Effector memory CD4-positive, alpha-beta T cell (primary cell): ENCODE measurements at places on chromosomes 1 and 21.

- peak; percentile 66 for DNase-seq
These were observed 4.0 kb upstream of the GPR3 start for GRCh38 chr1:27388337-27389005.

- no peak for DNase-seq
These were observed 198.6 kb upstream of the JUN start for GRCh38 chr1:58982259-58982998.

GRCh38 chr1:93671099-93671621, 10.5 kb downstream of the BCAR3 start:
- DNase-seq: no peak

DNA sequence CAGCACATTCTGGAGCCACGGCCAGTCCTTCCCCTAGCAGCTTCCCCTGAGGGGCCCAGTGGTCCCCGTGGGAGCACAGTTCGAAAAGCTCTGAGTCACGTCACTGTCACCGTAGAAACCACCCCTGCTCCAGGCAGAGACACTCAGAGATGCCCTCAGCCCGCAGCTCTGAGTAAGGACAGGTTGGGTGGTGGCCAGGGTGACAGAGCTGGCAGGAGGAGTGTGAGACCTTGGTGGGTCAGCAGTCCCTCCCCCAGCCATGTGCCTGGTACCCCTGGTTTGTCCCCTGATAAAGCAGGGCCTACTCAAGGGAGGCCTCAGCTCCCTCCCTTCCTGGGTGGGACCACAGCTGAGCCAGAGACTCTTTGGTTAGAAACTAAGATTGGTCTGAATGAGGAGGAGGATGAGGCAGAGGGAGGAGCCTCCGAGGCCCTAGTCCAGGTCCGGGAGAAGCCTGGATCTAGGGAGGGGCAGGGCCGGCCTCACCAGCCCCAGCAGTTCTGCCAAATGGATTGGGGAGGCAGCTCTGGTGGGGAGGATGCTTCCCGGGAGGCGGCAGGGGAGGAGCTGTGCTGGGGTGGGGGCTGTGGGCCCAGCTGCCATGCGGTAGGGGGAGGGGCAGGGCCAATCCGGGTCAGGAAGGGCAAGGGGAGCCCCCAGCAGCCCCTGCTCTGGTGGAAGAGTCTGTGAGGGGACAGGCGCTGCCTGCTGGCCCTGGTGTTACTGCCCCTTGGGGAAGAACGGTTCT, 55.2 kb downstream of the SLC9A1 start:
- DNase-seq: no peak

DNA sequence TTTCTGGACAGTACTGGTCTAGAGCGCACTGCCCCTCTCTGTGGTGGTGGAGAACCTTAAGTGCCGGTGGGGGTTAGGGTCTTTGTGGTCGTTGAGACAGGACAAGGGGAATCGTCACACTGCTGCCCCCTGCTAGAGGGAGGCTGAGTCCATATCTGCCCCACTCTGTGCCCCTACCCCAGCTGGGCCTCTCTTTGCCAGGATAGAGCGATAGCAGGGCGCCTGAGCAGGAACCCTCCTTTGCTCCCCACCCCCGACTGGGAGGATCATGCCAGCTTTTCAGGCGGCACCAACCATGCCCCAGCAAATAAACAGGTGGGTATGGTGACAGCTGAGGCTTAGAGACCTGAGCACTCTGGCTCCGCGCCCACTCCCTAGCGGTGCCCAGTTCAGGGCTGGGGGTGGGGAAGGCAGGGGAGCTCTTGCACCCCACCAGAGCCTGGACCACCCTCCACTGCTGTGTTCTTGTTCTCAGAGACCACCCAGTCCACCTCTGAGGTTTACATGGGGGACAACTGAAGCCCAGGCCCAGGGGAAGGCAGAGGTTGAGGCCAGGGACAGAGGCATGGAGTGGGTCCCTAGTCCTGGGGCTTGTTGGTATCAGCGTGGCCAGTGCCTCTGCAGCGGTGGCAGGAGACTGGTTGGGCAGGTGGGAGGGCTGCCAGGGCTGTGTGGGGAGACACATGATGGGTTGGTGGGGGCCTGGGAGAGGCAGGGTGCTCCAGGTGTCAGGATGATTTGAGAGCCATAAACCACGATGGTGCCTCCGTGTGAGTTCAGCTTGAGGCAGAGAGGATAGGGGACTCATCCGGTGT, 1.6 kb downstream of the PADI2 start:
- DNase-seq: no peak

GRCh38 chr1:110490791-110491451, 28.1 kb downstream of the KCNA10 start:
- DNase-seq: no peak

GRCh38 chr21:44407493-44407892, 47.8 kb upstream of the LRRC3 start:
- DNase-seq: no peak

DNA sequence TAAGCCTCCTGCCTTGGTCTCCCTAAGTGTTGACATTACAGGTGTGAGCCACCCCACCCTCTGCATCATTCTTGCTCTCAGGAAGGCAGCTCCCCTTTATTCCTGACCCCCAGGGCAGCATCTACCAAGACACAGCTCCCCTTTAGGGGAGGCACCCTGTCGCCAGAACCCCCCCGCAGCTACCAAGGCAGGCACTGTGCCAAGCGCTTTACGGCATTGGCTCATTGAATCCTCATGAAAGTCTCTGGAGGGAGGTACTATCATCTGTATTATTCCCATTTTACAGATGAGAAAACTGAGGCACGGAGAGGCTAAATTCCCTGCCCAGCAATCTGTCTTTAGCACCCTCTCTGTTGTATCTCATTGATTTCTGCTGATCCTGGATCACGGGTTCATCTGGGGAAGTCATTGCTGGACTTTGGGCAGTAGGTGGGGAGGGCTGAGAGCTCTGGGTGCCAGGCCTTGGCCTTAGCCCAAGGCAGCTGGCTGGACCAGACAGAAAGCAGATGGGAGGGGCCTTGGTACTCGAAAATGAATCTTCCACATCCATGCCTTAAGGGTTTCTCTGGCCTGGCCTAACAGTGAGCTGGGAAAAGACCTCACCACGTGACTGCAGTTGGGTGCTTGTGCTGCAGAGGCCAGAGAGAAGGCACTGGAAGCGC, 5.9 kb downstream of the PLOD1 start:
- DNase-seq: no peak

DNA sequence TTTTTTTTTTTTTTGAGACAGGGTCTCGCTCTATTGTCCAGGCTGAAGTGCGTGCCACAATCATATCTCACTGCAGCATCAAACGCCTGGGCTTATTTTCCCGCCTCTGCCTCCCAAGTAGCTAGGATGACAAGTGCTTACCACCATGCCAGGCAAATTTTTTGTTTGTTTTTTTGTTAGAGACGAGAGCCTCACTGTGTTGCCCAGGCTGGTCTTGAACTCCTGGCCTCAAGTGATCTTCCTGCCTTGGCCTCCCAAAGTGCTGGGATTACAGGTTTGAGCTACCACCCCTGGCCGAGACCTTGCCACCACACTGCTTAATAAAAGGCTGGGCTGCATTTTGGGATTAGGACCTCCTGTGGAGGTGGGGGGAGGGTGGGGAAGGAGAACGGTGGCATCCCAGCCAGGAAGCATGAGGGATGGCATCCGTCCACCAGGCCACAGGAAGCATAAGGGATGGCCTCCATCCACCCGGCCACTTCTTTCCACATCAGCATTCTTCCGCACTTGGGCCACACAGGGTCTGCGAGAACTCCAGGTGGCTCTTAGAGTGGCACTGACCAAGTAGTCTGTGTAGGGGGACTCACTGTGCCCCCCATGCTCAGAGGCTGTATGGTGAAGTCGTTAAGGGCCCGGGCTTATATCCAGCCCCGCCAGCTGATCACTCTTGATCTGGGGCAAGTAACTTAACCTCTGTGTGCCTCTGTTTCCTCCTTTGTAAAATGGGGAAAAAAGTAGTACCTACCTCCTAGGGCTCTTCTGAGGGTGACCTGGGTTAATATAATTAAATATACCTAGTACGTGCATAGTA, 75.0 kb downstream of the GALNT2 start:
- DNase-seq: no peak

DNA sequence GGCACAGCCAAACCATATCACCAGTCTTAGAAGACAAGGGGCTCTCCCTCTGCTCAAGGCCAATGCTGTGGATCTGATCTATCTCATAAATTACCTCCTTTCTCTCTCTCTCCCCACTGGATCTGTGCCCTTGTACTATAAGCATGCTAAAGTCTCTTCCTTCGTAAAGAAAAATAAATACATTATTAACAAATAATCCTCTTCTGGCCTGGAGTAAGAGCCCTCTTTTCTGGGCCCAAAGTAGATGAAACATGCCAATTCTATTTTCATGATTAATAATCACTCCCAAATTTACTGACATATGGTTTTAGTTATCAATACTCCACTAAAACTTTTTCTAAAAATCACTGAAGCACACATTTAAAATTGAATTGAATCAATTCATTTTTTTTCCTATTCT, 889.7 kb downstream of the ADGRL2 start:
- DNase-seq: no peak
